ENCODE measurements at places on chromosomes 4 and X. TPM values are rescaled to one million over a fixed set of nuclear protein-coding genes. Genes with fewer than 3 reads are reported as not detected.

Gene NAA11
- not detected for total RNA-seq

Gene RHOXF2
- total RNA-seq = not detected

Gene SYTL5
- not detected for total RNA-seq

Gene ARMCX2
- total RNA-seq = 28.1 TPM

Gene FAM120C
- 3.6 TPM for total RNA-seq

Gene LINC00632
- total RNA-seq = not detected

Gene GABRA4
- total RNA-seq = not detected

Gene TMEM47
- not detected for total RNA-seq

Gene CBR4
- total RNA-seq = 5.8 TPM

Gene ABCG2
- total RNA-seq = 310 TPM

Gene PASD1
- total RNA-seq = not detected

Gene TSPAN7
- total RNA-seq = not detected

Gene GAGE12H
- not detected for total RNA-seq

Gene DNAAF6
- total RNA-seq = not detected

Gene SPANXC
- total RNA-seq = not detected

Gene VCX2
- total RNA-seq = not detected

Gene TAF9B
- 43.0 TPM for total RNA-seq

Gene HAUS3
- 12.3 TPM for total RNA-seq

Gene DCK
- 22.2 TPM for total RNA-seq

Gene POU3F4
- total RNA-seq = not detected
